ENCODE measurements at places on chromosomes 3 and 15.

DNA sequence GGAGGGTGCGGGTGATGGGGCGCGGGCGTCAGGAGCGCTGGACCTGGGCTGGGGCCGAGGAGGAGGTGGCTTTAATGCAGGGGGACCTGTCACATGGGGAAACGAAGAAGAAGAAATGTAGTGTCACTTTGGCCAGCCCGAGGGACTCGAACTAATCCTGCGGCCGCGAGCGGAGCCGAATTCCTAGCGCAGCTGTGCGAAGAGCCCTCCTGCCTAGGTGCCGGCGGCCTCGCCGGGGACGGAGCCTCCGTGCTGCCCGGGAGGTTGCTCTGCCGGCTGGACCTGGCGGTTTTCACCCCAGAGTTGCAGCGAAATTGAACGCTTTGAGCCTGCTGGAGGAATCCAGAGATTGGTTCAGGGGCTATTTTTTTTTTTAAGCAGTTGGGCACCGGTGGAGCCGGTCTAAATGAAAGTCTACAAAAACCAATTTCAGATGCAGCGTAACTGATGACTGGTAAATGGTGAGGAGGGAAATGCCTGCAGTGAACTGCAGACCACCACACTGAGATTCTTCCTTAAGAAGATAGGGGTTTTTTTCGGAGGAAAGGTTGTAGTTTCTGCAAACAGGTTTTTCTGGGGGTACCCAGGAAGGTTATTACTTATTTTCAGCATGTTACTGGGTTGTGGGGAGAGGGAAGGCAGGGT is 662 bp downstream of the TMEM108 start:
- DNase-seq, result no peak

- no peak for DNase-seq
Observed at GRCh38 chr3:51819709-51820406, 40.8 kb upstream of the IQCF6 start.

DNA sequence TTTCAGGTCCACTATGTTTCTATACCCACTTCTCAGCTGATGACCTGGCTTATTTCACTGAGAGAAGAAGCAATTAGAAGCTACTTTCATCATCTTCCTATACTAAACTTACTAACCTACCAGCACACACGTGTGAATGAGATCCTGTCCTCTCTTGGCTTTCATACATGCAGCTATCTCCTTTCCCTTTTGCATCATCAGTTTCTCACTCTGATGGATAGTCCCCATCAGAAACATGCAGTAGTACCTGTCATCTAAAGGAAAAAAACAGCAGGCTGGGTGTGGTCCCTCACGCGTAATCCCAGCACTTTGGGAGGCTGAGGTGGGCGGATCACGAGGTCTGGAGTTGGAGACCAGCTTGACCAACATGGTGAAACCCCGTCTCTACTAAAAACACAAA is 237.6 kb upstream of the C2CD4B start:
- DNase-seq, result no peak

GRCh38 chr3:194325424-194326153 is 25.5 kb downstream of the CPN2 start:
- no peak for DNase-seq

DNA sequence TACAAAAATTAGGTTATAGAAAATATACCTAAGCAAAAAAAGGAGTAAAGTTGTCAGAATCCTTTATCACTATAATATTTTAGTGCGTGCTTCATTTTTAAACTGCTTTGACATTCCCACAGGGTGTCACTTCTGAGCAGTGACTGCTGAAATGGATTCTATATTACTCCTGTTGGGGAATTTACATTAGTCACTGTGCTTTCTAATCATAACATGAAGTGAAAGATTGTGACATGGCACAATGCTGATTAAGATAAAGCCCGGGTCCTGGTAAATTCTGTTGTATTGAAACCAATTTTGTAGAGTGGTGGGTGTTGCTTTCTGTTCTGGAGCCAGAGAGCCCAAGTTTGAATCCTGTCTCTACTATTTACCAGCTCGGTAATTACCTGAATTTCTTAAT is 36.4 kb upstream of the EHHADH start:
- DNase-seq, result no peak

GRCh38 chr15:70069716-70070115 is 28.0 kb downstream of the TLE3 start:
- DNase-seq, result no peak

GRCh38 chr3:48416546-48416945 is 13.3 kb downstream of the PLXNB1 start:
- DNase-seq, result no peak

DNA sequence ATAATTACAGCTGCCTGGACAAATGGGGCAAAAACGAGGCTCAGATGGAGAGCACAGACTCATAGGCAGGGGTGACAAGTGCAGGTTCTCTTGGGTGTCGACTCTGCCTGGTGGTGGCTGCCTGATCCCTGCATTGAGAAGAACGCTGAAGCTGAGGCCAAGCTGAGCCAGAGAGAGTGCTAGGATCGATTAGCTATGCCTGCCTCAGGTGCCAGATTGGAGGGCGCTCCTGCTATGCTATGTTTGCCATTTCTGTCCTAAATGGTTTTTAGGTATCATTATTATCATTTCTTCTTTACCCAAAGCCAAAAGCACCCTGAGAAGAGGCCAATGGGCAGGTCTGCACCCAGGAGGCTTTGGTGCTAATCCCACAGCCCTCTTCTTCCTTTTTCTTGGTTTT is 53.9 kb upstream of the SLC6A11 start:
- no peak for DNase-seq

- DNase-seq, result no peak
Observed at GRCh38 chr3:127473244-127474024, 117.1 kb downstream of the TPRA1 start.

All from hematopoietic multipotent progenitor cell treated with erythropoietin and hydrocortisone succinate and interleukin-3 and kit ligand, for 17 days (in vitro differentiated cells).